SK-MEL-5 (cell line): ENCODE measurements at places on chromosomes 6 and 20.

- DNase-seq, result no peak
Observed at GRCh38 chr6:134047124-134047523, 5.3 kb downstream of the SLC2A12 start.

DNA sequence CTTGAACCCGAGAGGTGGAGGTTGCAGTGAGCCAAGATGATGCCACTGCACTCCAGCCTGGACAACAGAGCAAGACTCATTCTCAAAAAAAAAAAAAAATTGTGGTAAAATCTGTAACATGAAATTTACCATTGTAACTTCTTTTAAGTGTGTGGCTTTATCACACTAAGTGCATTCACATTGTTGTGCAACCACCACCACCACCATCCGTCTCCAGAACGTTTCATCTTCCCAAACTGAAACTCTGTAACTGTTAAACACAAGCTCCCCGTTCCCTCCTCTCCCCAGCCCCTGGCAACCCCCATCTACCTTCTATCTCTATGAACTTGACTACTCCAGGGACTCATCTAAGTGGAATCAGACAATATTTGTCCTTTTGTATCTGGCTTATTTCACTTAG, 29.7 kb downstream of the PDRG1 start:
- DNase-seq, result no peak

DNA sequence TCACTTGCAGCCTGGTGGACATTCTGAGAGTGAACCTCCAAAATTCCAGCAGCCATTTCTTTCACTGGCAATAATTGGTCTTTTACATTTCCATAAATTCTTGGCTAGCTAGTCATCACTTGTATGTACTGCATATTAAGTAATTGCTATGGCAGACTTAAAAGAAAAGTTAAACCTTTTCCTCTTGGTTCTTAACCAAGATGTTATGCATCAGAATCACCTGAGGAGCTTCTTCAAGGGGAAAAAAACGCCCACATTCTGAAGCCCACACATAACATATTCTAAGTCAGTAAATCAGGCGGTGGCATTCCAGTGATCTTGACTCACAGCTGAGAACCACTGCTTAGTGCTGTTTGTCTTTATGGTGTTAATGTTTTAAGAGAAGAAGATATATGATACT, 37.0 kb downstream of the CDC40 start:
- DNase-seq, result no peak

DNA sequence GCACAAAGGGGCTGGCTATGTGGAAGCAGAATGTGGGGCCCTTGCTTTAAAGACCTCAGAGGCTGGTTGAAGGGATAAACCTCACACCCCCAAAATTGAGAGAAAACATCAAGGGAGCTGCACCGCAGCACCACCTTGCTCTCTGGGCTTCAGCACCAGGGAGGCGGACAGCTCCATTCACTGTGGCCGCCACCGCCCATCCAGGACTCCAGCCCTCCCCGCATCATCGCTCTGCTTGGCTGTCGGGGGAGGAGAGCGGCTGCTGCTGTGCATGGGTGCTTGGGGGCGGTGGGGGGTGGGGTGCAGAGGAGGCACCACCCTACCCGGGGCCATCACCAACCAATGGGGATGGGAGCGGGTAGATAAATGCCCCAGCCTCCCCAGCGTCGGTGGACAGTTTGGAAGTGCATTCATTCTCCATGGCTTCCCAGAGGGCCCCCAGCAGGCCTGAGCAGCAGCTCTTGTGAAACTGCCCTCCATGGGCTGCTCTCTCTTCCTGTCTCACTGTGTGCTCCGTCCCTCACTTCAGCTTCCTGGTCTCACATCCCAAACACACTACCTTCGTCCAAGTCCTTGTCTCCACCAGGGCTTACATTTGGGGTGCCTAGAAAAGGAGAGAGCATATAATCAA, 75.7 kb upstream of the BHLHE23 start:
- DNase-seq, result peak; percentile 30

GRCh38 chr20:46119028-46119546, 973 bp downstream of the CD40 start:
- DNase-seq, result no peak

GRCh38 chr6:166523782-166524559, 62.5 kb downstream of the RAMACL start:
- DNase-seq, result no peak

DNA sequence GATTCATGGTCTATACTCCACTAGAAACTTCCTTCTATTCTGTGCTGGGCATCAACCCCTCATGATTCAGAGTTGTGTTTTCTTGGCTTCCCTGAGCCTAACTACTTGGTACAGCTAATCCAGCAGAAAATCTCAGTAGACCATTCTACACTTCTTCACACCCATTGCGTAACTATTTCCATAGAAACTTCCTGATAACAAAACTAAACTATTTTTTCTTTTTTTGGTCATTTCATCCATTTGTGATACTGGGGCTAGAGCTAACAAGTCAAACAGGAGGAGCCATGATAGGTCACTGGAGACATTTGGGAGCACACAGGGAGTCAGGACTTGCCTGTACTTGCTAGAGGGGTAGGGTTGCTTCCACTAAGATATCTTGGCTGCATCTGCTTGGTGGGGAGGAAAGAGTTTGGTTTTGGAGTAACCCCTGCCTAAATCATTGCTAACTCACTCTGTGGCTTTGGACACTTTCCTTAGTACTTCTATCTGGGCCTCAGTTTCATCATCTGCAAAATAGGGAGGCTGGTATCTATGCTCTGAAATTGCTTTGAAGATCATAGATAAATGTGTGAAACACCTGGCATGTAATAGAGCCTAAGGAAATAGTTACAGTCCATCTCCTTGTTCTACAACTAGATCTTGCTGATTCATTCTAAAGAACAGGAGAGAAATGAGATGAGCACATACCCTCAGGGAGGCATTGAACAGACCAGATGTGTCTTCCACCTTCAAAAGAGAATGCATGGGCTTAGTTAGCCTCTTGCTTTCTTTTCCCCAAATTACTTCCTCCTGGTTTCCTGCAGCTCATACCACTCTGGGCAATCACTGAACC, 127.9 kb upstream of the ADGRF1 start:
- DNase-seq, result peak; percentile 17

- no peak for DNase-seq
Observed at GRCh38 chr6:4434655-4435054, 299.3 kb upstream of the ECI2 start.

DNA sequence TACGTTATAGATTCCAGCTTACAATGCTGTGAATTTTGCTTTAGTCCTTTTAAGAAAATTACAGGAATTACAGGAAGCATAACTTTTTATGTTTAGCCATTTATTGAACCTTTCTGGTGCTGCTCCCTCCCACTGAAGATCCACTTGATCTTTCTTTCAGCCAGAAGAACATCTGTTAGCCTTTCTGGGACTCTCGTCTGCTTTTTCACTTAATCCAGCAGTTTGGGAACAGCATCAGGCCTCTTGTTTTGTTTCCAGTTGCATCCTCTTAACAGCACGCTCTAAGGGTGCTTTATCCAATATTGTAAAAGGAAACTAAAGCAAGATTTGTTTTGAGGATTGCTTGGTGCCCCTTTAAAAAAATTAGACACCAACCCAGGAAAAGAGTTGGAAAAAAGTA, 10.3 kb upstream of the CYP24A1 start:
- DNase-seq, result no peak

DNA sequence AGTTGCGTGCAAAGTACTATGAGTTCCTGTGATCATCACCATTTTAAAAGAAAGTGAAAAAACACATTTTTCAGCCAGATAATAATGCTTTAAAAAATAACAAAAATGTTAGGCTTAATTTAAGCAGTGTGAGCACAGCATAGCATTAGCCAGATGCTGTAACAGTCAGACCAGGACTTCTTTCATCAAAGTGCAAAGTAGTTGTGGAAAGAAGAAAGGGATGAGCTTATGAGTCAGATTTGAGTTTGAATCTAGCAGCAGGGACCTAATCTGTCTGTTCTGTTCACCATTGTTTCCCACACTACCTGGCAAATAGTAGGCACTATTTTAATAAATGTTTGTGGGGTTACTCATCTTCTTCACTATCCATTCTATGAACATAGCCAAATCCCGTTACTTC, 70.1 kb downstream of the KLHL32 start:
- no peak for DNase-seq

DNA sequence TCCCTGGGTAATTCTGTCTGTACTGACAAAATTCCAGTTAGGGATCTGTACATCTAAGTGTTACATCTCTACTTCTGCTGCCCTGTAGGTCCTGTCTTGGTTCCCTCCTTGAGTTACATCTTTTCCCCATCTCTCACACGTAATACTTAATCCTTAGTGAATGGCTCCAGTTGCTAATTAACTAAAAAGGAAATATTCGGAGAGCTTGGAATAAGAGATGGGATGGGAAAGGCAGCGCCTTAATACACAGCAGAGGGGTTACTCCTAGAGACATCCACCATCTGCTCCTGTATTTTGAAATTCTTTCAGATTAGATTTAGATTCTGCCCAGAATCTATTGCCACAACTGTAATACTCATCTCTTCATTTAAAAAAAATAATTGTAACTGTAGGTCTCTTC, 384.0 kb downstream of the SAMD5 start:
- DNase-seq, result no peak

GRCh38 chr6:26284537-26285142, 80.4 kb upstream of the BTN3A2 start:
- peak; percentile 72 for DNase-seq

GRCh38 chr6:155974811-155975323, 519.2 kb upstream of the NOX3 start:
- DNase-seq, result no peak

DNA sequence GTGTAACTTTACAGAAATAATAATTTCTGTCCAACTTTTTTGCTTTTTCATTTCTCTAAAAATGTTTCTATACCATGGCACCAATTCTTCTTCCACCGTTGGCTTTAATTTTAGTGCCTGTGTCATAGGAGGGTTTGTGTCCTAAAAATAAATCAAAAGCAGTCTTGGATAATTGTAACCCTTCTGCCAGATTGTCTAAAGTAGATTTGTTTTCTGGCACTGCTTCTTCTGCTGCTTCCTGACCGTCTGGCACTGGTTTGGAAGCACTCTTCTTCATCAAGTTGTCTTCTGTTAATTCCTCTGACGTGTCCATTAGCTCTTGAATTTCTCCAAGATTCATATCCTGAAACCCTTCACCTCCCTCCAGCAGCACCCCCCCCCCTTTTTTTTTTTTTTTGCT, 33.1 kb downstream of the SCAF8 start:
- DNase-seq, result no peak

- no peak for DNase-seq
Observed at GRCh38 chr6:133817460-133818047, 71.4 kb upstream of the TCF21 start.
